ENCODE measurements at places on chromosomes 13 and 19.

DNA sequence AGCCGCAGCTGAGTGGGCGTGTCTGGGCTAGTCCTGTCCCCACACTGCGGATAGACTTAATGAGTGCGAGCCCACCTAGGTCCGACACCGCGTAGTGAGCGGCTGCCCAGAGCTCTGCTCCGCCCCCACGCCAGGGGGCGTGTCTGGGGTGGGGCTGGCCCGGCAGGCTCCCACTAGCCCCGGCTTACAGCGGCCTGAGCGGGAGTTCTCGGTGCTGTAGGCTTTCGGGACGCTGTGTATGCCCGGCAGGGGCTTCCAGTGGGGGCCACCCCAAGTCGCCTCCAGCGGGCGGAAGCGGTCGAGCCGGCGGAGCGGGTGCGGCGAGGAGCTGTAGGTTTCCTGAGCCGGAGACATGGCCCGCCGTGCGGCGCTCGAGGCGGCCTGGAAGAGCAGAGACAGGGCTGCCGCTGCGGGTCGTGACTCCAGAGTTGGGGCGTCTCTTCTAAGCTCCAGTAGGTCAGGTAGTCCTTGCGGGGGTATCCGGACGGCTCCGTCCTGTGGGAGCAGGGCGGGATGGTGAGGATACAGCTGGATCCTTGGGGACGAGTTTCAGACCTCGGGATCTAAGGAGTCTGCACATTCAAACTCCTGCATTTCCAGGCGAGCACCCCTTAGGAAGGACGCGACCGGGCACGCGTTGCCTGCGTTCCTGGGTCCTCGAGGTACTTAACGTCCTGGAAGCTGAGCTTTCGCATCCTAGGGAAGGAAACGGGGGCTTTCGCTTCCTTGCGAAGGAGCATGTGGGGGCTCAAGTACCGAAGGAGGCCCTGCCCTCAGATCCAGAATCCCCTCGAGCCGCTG lies 1.2 kb downstream of the CGB7 start:
- peak; percentile 50 for DNase-seq

DNA sequence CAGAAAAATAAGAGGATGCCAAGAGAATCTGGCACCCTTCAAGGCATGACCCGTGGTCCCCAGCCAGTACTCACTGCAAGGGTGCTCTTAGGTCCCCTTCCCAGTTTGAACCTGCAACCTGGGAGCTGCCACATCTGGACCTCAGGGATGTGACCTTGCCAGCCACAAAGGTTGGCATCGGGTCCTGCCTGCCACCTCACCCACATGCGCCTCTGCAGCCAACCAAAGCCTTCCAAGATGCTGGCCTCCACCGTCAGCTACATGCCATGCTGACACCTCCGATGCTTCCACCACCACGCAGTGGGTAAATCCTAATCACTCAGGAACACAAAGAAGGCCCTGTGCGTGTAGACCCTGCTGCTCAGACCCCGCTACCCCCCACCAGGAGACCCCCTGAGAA lies 35.1 kb downstream of the ELL start:
- DNase-seq: no peak

GRCh38 chr13:57630661-57631595 lies 616 bp upstream of the PCDH17 start:
- no peak for DNase-seq

GRCh38 chr19:57348136-57348535 lies 2.9 kb upstream of the ZNF304 start:
- no peak for DNase-seq

- no peak for DNase-seq
Observed at GRCh38 chr19:48364598-48365348, 606 bp downstream of the SYNGR4 start.

DNA sequence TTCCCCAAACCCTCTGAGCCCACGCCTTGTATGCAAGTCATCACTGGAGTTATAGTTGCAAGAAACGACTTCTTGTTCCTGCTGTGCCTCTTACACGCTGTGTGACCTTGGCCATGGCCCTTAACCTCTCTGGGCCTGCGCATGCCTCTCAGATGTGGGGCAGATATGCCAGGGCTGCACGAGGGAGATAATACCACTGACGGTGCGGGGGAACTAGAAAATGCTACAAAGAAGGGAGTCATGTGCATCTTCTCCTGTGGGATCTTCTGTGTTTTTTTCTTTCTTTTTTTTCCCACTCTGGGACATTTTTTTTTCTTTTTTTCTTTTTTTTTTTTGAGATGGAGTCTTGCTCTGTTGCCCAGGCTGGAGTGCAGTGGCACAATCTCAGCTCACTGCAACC lies 4.3 kb upstream of the SAMD1 start:
- no peak for DNase-seq

DNA sequence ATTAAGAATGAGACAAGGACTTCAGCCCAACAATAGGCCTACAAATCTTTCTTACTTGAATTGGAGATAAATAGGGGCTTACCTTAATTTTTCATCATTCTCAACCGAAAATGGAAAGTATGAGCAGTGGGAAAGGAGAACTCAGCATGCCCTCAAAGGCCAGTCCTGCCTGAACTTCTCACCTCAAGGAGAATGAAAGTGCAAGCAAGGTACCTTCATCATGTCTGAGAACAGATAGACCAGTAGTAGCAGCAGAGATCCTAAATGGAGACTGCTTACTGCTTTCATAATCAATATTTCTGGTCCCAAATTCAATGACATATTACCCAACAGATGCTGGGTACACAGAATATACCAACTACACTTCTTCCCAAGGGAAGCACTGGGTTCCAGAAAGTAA lies 194.0 kb upstream of the SLITRK1 start:
- no peak for DNase-seq

DNA sequence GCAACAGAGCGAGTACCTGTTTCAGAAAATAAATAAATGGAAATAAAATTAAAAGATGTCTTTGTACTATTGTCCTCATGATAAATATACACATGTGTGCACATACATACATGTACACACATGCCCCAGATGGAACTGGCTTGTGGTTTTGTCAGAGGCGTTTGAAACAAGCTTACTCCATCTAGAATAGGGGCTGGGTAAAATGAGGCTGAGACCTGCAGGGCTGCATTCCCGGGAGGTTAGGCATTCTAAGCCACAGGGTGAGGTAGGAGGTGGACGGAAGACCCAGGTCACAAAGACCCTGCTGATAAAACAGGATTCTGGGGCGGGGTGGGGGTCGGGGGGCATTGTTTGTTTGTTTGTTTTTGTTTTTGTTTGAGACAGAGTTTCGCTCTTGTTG lies 8.1 kb upstream of the SIN3B start:
- no peak for DNase-seq

- DNase-seq: no peak
Observed at GRCh38 chr13:105213512-105213911, 1322.0 kb downstream of the EFNB2 start.

DNA sequence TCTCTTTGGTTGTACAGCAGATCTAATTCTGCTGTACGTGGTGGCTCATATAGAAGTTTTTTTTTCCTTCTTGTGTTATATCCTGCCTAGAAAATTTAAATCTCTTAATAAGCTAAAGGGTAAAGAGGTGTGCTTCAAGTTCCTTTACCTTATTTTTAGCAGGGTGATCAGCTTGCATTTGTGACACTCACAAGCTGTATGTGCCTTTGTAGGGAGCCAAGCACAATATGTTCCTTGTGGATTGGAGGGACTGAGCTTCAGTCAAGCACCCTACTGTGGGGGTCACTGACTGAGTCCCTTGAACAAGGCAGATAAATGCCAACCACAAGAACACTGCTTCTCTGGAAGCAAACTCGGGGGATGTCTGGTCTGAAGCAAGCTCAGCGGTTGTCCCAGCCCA lies 12.6 kb upstream of the ERICH6B start:
- DNase-seq: no peak

- no peak for DNase-seq
Observed at GRCh38 chr13:102443249-102443648, 41.4 kb upstream of the FGF14 start.

DNA sequence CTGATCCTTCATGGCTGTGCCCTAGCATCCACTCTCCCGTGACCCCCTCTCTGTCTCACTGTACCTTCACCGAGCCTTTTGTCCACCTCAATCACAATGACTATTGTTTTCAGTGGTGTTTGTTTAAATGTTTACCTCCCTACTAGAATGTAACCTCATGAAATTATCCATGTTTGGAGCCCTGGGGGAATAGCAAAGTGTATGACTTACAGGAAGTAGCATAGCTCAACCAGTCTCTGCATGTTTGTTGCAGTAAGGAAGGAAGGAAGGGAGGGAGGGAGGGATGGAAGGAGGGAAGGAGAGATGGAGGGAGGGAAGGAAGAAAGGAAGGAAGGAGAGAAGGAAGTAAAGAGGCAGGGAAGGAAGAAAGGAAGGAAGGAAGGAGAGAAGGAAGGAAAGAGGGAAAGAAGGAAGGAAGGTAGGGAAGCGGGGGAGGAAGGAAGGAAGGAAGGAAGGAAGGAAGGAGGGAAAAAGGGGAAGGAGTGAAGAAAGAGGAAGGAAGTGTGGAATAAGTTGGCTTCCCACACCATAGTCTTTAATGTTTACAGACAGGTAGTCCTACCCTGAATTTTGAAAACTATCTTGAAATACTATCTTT lies 421.4 kb downstream of the COG6 start:
- DNase-seq: no peak

DNA sequence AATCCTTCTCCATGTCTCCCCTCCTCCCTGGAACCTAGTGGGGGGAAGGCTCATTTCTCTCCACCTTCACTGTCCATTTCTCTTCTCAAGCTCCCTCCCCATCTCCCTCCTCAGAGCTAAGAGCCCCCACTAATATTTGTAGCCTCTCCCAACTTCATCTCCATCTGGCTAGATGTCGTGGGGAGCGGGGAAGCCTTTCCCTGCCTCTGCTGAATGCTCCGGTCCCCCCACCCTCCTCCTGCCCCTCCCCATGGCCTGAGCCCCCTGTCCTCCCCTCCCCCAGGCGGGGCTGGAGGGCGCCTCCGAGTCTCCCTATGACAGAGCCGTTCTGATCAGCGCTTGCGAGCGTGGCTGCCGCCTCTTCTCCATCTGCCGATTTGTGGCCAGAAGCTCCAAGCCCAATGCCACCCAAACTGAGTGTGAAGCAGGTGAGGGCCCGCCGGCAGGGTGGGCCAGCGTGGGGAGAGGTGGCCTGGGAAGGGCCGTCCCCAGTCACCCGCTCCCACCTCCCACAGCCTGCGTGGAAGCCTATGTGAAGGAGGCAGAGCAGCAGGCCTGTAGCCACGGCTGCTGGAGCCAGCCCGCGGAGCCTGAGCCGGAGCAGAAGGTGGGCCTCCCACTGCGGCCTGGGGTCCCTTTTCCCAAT lies 1.0 kb downstream of the TMEM59L start:
- no peak for DNase-seq

GRCh38 chr13:38350114-38350617 lies 515 bp downstream of the UFM1 start:
- DNase-seq: peak; percentile 37

- no peak for DNase-seq
Observed at GRCh38 chr13:78129823-78130222, 211.2 kb upstream of the EDNRB start.

- peak; percentile 14 for DNase-seq
Observed at GRCh38 chr19:36113894-36114720, 568 bp downstream of the POLR2I start.

- DNase-seq: no peak
Observed at GRCh38 chr19:45940515-45940805, 25.9 kb upstream of the NANOS2 start.

- no peak for DNase-seq
Observed at GRCh38 chr19:10766671-10767201, 48.9 kb downstream of the DNM2 start.

DNA sequence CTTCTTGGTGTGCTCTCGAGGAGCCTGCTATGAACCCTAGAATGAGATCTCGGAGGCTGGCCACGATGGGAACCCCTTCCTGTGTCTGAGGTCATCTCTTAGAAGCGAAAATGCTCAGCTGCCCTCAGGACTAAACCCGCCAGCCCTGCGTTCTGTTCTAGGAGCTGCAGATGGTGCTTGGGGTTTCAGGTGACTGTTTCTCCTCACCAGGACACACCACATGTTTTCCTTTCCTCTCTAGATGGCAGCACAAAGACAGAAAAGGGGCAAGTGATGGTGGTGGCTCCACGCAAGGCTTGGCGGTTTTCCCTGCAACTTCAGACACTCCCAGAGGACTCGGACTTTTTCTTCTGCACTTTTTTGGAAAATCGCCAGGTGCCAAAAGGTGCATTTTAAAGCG lies 60.1 kb downstream of the RNASEH2B start:
- no peak for DNase-seq

GRCh38 chr13:44237881-44238421 lies 135.7 kb upstream of the SERP2 start:
- no peak for DNase-seq

DNA sequence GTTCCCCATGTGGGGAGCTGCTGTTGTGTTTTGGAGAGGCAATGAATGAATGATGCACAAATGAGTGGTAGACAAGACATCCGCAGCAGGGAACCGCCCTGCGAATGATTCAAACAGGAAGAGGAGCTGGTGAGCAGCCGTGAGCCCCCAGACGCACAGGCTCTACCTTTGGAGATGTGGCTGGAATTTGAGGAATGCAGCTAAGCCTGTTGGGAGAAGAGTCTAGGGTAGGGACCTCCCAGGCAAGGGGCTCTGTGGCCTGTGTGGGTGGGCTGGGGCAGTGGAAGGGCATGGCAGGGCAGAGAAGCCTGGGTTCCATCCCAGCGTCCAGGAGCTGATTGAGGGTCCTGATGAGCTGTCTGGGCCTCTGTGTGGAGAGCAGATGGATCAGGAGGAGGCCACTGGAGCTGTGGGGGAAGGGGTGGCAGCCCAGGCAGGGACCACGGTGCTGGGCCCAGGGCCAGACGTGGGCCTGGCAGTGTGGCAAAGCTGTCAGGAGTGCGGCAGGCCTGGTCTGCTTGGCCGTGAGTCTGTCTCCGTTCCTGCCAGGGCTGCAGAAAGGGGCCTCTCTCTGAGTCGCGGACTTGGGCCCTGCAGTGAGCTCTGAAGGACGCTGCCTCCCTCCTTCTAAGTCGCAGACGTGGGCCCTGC lies 41.8 kb upstream of the DCUN1D2 start:
- DNase-seq: no peak

DNA sequence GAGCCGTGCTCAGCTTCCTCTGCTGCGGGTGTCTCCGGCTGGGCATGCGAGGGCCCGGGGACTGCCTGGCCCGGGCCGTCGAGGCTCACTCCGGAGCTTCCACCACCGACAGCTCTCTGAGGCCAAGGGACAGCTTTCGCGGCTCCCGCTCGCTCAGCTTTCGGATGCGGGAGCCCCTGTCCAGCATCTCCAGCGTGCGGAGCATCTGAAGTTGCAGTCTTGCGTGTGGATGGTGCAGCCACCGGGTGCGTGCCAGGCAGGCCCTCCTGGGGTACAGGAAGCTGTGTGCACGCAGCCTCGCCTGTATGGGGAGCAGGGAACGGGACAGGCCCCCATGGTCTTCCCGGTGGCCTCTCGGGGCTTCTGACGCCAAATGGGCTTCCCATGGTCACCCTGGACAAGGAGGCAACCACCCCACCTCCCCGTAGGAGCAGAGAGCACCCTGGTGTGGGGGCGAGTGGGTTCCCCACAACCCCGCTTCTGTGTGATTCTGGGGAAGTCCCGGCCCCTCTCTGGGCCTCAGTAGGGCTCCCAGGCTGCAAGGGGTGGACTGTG lies 1.2 kb downstream of the S1PR4 start:
- no peak for DNase-seq

- no peak for DNase-seq
Observed at GRCh38 chr19:55377356-55378131, 918 bp downstream of the TMEM190 start.

All from CD4-positive, alpha-beta T cell treated with Interleukin-4 for 1 hour (primary cell).